CD4-positive, CD25-positive, alpha-beta regulatory T cell (primary cell): ENCODE measurements at places on chromosomes 3 and 15. TPM values are rescaled to one million over a fixed set of nuclear protein-coding genes. Genes with fewer than 3 reads are reported as not detected.

ZNF80 gene
- polyA plus RNA-seq = 5.1 TPM

OR5H15 gene
- polyA plus RNA-seq = not detected

APBA2 gene
- 8.6 TPM for polyA plus RNA-seq

RBMS3 gene
- 18.8 TPM for polyA plus RNA-seq
